ENCODE measurements at places on chromosomes 5 and 9. TPM values are rescaled to one million over a fixed set of nuclear protein-coding genes. Genes with fewer than 3 reads are reported as not detected.

- H3K36me3 ChIP-seq: no peaks in the 10 kb centered on the region
- no peaks in the 10 kb centered on the region for H3K4me1 ChIP-seq
- H3K27me3 ChIP-seq: no peaks in the 10 kb centered on the region
- H3K27ac ChIP-seq: no peak overlapping the region
- DNase-seq: no peak
Measured at GRCh38 chr5:116421080-116421629, 153.5 kb downstream of the SEMA6A start.

Gene SWI5
- 12.0 TPM for total RNA-seq

- H3K4me3 ChIP-seq: no peak overlapping the region
- H3K36me3 ChIP-seq: no peaks in the 10 kb centered on the region
- DNase-seq: no peak
- no peak overlapping the region for H3K27ac ChIP-seq
Measured at GRCh38 chr9:128940946-128941755, 6.3 kb downstream of the DOLK start.

Gene SPAAR
- 0.49 TPM for total RNA-seq

Gene SOX30
- total RNA-seq: 0.12 TPM

GRCh38 chr9:95211028-95211427, 106.5 kb downstream of the FANCC start:
- H3K4me1 ChIP-seq: no peaks in the 10 kb centered on the region
- H3K27ac ChIP-seq: no peak overlapping the region
- no peaks in the 10 kb centered on the region for H3K27me3 ChIP-seq
- H3K36me3 ChIP-seq: no peaks in the 10 kb centered on the region
